ENCODE measurements at places on chromosomes 12 and 14.

DNA sequence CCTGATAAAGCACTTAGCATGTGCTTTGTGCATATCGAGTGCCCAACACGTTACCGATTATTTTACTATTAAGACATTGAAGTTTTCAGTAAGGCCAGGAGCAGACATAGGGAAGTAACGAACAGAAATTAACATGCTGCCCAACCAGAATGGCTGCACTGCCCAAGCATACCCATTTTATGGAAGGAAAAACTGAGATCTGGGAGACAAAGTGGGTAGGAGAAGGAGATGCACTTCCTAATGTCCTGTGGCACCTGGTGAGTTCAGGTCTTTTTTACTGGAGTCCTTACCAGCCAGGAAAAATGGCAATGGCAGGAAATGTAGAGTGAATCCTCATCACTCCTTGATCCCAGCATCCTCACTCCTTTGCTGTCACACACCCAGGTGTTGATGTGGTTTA, 768.5 kb downstream of the MED13L start:
- no peak for DNase-seq

DNA sequence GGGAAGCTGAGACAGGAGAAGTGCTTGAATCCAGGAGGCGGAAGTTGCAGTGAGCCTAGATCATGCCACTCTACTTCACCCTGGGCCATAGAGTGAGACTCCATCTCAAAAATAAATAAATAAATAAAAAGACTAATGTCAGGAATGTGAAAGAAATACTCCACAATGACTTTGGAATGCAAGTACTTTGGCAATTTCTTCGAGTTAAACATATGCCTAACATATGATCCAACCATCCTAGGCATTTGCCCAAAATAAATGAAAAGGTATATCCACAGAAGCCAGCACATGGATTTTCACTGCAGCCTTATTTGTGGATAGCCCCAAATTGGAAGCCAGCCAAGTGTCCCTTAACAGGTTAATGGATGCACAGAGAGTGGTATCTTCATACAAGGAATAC, 357.9 kb upstream of the TMEM132C start:
- DNase-seq, result no peak

GRCh38 chr12:96399120-96399918, 920 bp downstream of the CDK17 start:
- DNase-seq, result peak; percentile 59

DNA sequence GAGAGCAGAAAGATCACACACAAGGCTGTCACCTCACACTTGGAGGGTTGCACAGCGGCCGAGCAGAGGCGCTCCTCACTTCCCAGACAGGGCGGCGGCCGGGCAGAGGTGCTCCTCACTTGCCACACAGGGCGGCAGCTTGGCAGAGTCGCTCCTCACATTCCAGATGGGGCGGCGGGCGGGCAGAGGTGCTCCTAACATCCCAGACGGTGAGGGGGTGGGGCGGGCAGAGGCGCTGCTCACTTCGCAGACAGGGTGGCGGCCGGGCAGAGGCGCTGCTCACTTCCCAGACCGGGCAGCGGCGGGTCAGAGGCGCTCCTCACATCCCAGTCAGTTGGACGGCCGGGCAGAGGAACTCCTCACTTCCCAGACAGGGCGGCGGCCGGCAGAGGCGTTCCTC, 9.1 kb downstream of the TMBIM4 start:
- no peak for DNase-seq

- no peak for DNase-seq
Measured at GRCh38 chr12:5899675-5900074, 45.4 kb downstream of the ANO2 start.

- no peak for DNase-seq
Measured at GRCh38 chr14:60220917-60221316, 28.1 kb upstream of the PPM1A start.

GRCh38 chr12:128190614-128191013, 76.4 kb upstream of the TMEM132C start:
- DNase-seq, result no peak

DNA sequence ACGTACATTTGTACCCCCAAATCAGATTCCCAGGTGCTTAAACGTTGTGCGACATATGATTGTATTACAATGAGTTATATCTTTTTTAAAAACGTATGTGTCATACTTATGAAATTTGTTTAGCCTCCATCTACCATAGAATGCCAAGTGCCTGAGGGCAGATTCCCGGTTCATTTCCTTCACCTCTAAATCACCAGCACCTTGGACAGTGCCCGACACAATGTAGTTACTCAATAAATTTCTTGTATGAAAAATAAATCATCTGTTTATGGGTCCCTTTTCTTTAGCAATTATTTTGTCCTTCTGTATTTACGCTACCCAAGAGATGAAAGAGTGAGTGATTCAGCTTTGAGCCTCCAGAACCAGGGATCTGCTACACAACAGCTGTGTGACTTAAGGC, 157.4 kb downstream of the TBX5 start:
- no peak for DNase-seq

- no peak for DNase-seq
Measured at GRCh38 chr14:21029917-21030316, at the start of gene TPPP2. TSS of gene TPPP2 (plus strand) at chr14:21030217. CDS start at chr14:21030582, 365 bp downstream.

GRCh38 chr14:104322531-104323366, 184.4 kb downstream of the KIF26A start:
- no peak for DNase-seq

Data from activated T-helper 1 cell treated with Interleukin-2 at 50 U/mL for 16 hours (primary cell).